ENCODE measurements at places on chromosomes 7 and 10. TPM values are rescaled to one million over a fixed set of nuclear protein-coding genes. Genes with fewer than 3 reads are reported as not detected.

DNA sequence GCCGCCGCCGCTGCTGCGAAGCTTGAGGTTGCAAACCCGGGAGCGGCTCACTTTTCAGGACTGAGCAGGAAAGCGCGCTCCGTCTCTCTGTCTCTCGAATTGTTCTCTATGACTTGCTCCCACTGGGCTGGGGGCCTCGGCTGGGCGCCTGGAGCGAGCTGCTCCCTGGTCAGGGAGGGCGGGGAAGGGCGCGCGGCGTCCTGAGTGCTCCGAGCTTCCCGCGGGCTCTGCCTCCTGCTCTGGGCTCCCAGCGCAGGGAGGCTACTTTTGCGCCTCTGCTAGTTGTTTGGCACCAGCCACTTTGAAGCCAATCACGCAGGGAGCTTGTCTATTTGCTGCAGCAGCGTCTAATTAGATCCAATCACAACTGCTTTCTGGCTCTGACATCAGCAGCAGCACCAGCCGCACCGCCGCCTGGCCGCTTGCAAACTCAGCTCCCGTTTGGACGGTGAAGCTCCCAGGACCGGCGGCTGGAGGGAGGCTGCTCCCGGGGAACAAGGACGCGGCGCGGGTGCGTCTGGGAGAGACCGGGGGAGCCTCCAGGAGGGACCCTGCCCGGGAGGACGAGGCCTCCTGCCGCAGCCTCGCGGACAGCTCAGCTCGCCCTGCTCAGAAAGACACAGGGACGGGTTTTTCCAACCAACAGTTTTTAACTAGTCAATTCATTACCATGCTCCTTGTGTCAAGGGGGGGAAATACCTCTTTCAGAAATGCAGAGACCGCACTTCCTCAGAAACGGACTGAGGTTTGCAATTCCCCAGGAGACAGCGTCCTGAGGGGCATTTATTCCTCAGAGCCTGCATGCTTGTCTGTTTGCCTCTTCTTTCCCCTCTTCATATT lies at the start of gene ADARB2:
TSS of gene ADARB2 (minus strand) at position 304 of the 840 bp plus-strand sequence.
- ATAC-seq = peak; percentile 54

DNA sequence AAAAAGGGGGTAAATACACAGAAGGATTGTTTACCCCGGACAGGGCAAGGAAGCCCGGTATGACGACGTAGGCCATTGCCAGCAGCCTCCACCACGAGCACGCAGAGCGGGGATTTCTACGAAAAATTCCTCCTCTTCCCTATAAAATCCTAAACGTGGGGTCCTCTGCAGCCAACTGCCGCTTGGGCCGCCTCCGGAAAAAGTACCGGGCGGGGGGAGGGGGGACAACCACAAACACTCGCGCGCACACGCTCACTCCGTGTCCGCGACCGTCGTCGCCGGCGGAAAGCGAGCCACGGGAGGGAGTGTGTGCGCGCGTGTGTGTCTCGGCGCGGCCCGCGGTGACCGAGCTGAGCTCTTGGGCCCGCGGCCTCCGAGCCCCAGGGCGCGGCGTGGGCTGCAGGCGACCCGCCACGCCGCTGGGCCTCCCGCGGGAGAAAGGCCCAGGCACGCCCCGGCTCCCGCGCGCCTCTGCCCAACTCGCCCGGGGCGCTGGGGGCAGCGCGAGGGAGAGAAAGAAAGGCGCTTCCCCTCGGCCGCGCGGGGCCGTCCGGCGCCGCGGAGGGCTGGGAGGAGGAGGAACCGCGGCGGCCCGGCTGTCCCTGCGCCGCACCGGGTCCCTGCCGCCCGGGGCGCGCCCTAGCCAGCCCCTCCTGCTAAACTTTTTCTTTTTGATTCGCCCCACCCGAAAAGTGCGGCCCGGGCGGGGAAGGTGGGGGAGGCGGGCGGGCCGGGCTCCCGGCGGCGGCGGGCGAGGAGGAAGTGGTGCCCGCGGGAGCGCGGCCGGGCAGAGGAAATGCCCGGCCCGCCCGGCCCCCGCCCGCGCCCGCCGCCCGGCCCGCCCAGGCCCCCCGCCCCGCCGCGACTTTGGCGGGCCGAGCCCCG lies 1.5 kb downstream of the CTBP2 start:
- peak; percentile 9 for ATAC-seq

- ATAC-seq = no peak
These were observed 19.1 kb upstream of the GIMAP2 start for GRCh38 chr7:150666412-150666811.

GRCh38 chr7:99786726-99787335 lies 2.8 kb upstream of the CYP3A4 start:
- no peak for ATAC-seq

CUBN gene
- 1.5 TPM for total RNA-seq

NEBL gene
- total RNA-seq = 20.3 TPM
